ENCODE measurements at places on chromosomes 4 and X.
A peak's percentile ranks its signal among the peaks of the same experiment; 100 is the strongest.

DNA sequence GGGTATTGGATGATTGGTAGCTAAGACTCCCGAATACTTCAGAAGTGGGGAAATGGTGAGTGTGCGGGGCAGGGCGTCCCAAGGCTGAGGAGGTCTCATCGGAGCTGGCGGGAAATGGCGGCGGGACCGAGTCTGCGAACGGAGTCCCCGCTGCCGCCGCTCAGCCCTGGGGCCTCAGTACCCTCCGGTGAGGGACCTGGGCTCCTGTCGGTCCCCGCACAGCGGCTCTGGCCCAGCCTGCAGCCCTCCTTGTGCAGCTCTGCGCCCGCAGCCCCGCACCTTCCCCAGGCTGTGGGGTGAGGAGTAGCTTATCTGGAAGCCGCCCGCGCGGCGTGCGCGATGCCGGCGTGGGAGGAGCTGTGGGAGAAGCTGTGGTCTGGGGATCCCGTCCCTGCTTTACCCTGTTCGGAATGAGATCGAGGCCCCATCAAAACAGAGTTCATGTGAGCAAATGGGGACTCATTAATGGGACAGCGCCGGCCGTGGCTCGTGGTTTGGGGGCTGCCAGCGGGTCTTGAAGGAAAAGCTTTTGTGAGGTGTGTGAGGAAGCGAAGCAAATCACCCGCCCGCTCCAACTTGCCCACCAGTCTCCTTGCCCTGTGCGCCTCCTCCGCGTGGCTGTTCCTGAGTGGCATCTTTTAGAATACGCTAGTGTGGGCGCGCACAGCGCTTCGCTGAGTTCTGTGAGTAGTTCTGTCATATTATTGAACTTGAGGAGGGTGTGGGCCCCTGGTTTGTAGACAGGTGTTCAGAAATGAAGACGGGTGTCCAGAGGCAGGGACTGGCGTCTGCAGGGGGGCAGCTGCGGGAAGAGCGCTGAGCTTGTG lies 531 bp downstream of the ZNF141 start:
- DNase-seq: no peak

GRCh38 chr4:156362581-156362980 lies 408.9 kb upstream of the CTSO start:
- DNase-seq: no peak

DNA sequence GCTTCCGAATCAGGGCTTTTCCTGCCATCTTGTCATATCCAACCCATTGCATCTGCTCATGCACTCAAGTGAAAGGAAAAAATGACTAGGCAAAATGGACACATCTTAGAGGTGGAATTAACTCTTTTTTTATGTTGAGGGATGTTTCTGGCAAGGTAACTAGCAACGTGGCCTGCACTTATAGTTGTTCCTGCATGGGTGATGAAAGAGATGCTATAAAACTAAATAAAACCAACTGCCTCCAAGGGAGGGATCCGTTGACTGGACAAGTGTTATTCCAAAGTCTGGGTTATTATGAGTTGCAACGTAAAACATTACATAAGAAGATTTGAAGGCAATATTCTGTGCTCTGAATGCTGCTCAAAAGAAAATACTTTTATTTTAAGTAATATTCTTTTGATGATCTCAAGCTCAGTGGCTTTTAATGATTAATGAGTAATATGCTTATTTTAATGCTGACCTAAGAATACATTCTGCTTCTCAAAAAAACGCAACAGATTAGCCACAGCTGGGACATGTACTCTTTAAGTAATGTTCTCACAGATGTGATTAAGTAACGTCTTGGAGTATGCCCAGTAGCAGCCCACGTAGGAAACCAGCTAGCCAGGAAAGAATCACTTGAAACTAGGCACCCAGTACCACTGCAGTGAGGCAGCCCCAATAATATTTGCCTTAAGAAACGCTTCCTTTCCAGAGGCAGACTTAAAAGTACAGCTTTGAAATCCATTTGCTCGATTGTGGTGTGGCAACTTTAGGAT lies 27.4 kb downstream of the KLF3 start:
- DNase-seq: no peak

DNA sequence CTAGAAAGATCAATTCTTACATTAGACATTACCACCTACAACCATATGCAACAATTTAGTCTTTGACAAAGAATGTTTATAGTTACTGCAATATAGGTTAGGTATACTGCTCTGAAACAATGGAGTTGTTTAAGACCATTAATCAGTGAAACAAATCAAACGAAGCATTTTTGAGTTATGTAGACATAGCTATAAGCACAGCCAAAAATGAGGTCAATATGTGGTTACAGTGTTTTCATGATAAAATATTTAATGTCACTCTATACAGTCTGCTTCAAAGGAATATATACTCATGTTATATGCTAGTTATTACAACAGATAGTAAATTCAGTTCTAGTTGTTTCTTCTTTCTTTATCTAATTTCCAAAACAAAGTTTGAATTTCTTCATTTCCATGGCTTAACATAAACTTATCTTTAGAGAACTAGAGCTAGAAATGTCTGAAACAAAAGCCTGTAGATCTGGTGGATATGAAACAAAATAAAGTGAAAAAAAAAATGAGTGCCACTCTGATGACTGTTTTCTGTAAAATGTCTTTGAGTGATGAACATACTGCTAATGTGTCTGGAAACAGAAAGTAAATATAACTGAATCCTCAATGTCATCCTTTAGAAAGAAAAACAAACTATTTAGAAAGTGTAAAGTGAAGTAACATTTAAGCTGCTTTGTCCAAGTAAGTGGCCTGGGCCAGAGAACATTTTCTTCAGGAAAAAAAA lies 809.0 kb downstream of the FAT4 start:
- DNase-seq: no peak

DNA sequence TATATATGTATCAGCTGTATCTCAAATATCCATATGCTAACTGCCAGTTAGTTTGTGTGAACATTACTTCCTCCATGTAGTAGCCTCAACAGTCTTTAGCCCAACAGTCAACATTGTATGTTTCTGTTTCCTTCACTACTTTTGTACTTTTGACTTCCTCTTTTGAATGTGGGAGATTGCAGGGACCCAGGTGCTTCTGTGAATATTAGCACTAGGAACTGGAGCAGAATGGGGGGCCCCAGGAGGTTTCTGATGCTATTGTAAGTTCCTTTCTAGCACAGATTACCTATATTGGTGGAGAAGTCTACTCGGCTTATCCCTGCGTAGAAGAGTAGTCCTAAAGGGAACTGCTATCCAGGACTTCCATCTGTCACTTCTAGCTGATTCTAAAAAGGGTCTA lies 2.3 kb downstream of the PLAC8 start:
- peak; percentile 73 for DNase-seq
